GM04503 (cell line): ENCODE measurements at places on chromosomes 2 and 18.

DNA sequence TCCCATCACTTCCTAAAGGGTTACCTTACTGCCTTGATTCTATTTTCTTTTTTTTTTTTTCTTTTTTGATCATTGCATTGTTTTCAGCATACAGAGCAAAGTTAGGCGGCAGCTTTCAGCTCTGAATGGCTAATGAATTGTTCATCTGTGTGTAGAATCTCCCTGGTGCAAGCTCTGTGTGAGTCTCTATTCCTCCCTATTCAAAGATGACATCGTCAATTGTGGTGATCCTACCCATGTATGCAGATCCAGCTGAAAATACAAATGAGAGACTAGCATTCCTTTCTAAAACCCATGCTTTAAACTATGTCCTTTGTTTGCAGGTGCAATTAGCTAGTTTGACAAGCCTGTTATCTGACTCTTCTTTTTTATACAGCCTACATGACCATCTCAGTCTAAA lies 539.0 kb downstream of the ARHGAP15 start:
- no peak for DNase-seq

- DNase-seq, result no peak
Observed at GRCh38 chr2:159968279-159968900, 94.0 kb downstream of the PLA2R1 start.

- no peak for DNase-seq
Observed at GRCh38 chr2:53820048-53820447, 33.2 kb downstream of the ERLEC1 start.

- DNase-seq, result peak; percentile 93
Observed at GRCh38 chr2:238895891-238896600, 48.2 kb downstream of the TWIST2 start.

GRCh38 chr2:65035351-65035943 lies 20.8 kb upstream of the CEP68 start:
- no peak for DNase-seq

- DNase-seq, result no peak
Observed at GRCh38 chr2:109635426-109636304, 21.5 kb downstream of the SOWAHC start.

GRCh38 chr2:214135966-214136365 lies 274.9 kb upstream of the VWC2L start:
- peak; percentile 9 for DNase-seq

DNA sequence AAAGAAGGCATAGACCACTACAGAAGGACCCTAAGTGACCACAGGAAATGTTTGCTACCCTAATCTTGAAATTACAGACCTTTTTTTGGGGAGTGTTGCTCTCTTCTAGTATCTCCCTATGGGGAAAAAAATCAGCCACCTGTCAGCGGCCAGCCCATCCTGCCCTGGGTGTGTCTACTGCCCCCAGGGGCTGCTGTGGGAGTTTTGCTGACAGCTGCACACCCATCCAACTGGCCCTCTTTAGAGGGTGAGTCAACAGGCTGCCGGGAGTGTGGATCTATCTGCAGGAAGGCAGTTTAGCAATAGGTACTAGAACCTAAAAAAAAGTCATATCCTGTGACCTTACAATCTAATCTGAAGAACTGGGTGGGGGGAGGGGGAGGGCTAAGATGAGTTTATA lies 796 bp upstream of the DYSF start:
- no peak for DNase-seq

DNA sequence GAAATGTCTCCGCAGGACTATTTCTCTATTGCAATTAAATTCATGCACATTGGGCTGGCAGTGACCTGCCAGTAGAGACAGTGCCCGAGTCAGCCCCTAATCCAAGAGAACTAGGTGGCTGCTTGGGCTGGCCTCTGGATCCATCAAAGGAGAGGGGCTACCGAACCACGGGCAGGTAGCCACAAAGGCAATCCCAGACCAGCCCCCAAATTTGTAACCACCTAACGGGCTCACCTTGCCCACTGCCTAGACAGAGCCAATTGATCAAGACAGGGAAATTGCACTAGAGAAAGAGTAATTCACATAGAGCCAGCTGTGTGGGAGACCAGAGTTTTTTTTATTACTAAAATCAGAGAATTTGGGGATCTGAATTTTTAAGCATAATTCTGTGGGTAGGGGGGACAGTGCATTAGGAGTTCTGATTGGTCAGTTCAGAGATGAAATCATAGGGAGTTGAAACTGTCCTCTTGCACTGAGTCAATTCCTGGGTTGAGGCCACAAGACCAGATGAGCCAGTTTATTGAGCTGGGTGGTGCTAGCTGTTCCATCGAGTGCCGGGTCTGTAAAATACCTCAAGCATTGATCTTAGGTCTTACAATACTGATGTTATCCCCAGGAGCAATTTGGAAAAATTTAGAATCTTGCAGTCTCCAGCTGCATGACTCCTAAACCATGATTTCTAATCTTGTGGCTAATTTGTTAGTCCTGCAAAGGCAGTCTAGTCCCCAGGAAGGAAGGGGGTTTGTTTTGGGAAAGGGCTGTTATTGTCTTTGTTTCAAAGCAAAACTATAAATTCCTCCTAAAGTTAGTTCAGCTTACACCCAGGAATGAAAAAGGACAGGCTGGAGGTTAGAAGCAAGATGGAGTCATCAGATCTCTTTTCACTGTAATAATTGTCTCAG lies 260.4 kb upstream of the SP5 start:
- DNase-seq, result no peak

DNA sequence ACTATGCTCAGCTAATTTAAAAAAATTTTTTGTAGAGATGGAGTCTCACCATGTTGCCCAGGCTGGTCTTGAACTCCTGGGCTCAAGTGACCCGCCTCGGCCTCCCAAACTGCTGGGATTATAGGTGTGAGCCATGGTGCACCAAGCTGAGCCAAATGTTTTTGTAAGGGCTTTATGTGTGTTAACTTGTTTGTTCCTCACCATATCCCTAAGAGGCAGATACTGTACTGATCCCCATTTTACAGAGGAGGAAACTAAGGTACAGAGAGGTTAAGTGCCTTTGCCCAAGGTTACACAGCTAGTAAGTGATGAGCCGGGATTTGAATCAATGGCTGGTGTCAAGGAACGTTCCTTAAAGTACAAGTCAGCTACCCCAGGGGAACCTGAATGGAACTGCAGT lies 85.3 kb upstream of the KLF7 start:
- DNase-seq, result no peak

GRCh38 chr2:31606509-31606908 lies 25.8 kb upstream of the SRD5A2 start:
- DNase-seq, result peak; percentile 3

DNA sequence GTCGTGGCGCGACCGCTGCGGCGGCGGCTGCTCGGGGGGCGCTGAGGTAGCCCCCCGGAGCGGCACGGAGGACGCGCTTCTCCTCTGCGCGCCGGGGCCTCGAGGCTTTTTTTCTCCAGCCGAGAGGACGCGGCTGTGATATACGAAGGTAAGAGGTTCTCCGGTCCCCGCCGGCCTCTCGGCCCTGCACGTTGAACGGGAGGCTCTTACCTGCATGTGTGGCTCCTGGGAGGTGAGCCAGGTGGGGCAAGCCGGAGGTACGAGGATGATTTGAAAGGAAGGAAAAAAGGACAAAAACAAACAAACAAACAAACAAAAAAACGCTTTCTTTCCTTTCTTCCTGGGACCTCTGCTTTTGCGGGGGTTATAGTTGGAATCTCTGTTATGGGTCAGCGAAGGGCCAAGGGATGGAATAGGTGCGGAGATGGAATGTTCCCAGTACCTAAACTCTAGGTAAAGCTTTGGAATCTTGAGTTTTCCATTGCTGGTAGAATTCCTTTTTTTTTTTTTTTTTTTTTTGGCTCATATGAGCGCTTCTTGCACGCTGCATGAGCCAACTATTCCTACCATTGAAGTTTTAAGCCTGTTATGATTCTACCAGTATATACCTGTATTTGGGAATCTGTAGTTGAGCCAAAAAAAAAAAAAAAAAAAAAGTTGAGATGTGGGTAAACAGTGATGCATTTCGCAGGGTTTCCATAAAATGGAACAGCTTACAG lies 674 bp downstream of the PTPN4 start:
- DNase-seq, result no peak

GRCh38 chr2:126788652-126789051 lies 110.0 kb upstream of the TEX51 start:
- DNase-seq, result no peak

GRCh38 chr18:79782566-79783308 lies 15.0 kb upstream of the KCNG2 start:
- DNase-seq, result no peak

- DNase-seq, result no peak
Observed at GRCh38 chr18:57640749-57641148, 19.1 kb upstream of the NARS1 start.

DNA sequence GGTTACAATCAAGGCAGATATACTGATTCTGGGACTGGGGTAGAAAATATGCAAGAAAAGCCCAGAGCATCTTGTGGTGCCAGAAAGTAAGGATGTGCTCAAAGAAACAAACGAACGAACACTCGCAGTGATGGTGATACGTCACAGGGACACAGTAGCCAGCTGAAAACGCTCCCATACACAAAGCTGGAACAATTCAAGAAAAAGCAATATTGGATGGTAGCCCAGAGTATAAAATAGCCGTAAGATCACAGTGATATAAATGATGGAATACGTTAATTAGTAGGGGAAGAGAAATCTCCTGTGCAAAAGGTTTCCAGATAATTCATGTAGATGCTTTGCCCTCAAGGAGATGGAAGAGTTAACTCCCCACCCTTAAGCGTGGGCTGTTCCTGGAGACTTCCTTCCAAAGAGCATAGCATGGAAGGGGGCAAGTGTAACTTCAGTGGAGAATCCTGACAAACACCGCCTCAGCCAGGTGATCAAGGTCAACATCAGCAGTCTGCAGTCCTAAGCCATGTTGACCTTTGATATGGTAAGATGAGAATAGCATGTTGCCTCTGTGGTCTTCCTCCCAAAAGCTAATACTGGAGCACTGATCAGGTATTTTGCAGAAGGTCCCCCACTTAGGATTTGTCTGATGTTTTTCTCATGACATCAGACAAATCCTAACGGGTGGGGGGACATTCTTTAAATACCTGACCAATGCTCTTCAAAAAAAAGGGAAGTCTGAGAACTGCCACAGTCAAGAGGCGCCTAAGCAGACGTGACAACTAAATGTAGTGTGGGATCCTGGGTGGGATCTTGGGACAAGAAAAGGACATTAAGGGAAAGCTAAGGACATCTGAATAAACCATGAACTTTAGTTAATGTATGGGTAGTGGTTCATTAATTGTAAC lies 99.0 kb downstream of the NCK2 start:
- DNase-seq, result no peak

- no peak for DNase-seq
Observed at GRCh38 chr2:179925713-179926112, 64.3 kb upstream of the ZNF385B start.

DNA sequence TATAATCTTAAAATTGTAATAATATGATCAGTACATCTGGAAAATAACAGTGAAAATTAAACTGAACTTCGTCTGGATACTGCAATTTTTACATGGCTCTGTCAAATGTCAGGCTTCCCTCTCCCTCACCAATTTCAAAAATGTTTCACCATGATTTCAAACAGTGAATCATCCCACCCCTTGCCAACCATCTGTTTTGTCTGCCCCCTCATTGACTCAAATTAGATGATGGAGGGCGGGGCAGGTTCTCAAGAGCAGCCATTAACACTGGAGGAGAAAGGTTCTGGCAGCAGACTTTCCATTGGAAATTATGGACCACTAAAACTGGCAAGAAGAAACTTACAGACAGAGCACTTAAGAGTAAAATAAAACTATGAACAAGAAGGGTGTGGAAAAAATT lies 1195.7 kb upstream of the ZEB2 start:
- DNase-seq, result no peak

DNA sequence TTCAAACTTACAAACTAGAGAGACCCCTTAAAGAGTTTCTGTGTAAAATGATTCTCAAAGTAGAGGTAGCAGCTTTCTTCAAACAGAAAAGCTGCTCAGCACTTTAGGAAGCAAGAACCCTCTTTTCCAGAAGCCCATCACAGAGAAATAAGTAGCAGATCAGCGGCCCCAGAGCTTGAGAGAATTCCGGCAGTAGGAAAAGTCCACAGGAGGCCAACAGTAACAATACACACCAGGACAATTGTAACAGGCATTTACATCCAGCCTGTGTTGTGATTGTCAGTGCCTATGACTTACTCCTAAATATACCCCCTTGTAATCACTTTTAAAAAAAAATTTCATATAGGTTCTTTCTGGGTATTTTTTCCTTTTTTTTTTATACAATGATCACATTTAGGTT lies 161.4 kb upstream of the ACVR2A start:
- DNase-seq, result no peak

- no peak for DNase-seq
Observed at GRCh38 chr18:63365876-63366212, 1.2 kb downstream of the KDSR start.

- DNase-seq, result no peak
Observed at GRCh38 chr18:48732767-48733424, 194.1 kb downstream of the CTIF start.

DNA sequence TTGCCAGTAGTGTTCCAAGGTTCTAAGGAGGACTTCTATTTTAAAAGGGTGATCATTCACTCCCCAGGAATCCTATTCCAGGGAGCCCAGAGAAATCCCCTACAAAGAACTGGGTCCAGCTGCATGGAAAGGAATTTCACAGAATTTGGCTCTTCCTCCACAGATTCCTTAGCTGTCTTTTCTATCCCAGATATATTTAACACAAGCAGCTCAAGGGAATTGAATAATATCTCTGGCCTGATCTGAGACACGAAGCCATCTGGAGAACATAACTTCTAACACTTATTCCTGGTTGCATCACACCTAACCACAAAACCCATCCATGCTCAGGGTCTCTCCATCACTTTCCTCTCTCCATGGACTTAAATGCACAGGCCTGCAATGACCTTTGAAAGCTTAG lies 306.7 kb upstream of the ACVR2A start:
- DNase-seq, result peak; percentile 30

DNA sequence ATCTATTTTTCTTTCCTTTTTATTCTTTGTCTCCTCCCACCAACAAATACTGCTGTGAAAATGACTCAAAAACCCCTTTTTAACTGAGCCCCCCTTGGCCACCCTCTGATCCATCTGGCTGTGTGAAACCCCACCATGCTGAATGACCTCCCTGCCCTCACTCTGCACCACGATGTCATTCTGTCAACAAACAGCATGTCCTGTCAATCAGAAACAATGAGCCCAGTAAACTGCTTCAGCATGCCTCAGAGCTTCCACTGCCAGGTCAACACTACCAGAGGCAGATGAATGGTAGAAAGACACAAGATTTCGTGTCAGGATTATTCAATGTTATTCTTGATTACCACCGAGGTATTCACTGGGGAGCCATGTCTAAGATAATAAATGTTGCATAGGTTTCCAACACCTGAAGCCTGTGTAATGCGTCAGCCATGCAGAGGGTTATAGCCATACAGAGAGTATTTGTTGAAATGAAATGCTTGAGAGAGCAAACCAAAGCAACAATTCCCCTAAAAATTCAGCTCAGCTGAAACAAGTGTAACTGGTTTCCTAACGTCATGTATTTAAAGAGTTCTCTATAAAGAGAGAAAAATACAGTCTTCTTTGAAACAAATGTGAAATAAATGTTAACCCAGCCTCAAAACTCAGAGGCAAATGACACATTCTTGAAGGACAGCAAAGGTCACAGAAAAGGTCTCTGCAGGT lies 76.7 kb downstream of the LRP2 start:
- DNase-seq, result no peak

GRCh38 chr2:179467960-179468359 lies 203.3 kb upstream of the SESTD1 start:
- DNase-seq, result no peak

GRCh38 chr2:108786354-108787215 lies at the start of gene CCDC138:
Gene CCDC138 (plus strand): TSS chr2:108786771. CDS start chr2:108786823, 52 bp downstream.
- DNase-seq, result peak; percentile 20

GRCh38 chr2:159637988-159638501 lies 21.7 kb upstream of the BAZ2B start:
- DNase-seq, result peak; percentile 43
